H54 (cell line): ENCODE measurements at places on chromosomes 16 and 17.

- no peak for DNase-seq
These were observed 4.3 kb downstream of the ZFP1 start for GRCh38 chr16:75152635-75153034.

DNA sequence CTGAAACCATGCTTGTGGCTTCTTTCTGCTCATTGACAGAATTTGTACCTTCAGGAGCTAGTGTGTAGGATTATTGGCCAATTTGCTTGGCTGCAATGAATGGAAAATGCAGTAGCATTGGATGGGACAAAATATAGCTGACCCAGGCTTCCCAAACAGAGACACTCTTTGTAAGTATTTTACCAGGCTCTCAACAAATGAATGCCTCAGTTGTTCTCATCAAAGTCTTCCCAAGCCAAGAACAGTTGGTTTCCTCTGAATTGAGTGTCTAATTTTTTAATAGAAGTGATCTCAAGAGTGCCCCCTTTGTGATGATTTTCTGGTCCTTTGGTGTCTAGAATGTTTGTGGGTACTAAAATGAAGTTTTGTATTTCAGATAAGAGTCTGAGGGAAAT lies 140.9 kb downstream of the SHISA9 start:
- no peak for DNase-seq

DNA sequence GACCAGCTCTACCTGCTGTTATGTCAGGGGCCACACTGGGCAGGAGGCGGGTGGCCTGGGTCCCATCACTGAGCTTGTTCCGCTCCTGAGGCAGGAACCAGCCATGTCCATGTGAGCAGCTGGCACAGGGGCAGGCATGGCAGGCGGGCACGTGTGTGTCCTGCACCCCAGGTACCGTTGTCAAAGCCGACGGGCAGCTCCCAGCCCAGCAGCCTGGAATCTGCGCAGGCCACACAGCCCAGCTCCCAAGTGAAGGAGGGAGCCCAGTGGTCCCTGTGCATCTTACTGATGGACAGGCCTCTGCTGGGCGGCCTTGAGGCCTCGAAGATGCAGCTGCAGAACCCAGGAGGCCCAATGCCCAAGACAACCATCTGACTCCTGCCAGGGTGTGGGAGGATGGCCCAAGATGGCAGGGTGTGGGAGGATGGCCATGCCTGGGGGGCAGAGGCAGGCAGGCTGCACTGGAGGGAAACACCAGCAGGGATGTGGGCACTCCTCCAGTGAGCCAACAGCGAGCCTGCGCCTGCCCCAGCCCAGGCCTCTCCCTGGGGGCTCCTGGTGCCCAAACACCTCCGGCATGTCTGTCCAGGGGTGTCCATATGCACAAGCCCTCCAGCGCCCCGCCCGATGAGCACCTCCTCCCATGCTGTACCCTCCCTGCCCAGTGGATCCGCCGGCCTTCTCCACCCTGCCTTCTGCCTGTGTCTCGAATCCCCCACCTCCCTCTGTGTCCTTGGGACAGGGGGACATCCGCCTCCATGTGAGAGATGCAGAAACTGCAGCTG lies 12.8 kb downstream of the FAM83G start:
- DNase-seq, result no peak

DNA sequence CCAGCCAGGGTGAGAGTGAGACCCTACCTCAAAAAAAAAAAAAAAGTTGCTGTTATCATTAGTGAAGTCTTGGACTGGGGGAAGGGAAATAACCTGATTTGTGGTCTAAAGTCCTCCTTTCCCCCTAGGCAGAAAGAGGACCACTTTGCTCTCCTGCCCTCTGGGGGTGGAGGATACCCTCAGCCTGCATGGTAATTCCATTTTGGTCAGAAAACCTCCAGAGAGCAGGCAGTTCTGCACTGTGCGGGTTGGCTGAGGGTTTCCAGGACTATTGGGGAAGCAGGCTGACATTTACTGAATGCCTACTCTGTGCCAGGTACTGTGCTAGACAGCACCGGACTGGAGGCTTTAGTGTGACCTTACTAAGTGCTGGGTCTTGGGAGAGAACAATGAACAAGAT lies 2.6 kb downstream of the ADAP2 start:
- DNase-seq, result no peak

DNA sequence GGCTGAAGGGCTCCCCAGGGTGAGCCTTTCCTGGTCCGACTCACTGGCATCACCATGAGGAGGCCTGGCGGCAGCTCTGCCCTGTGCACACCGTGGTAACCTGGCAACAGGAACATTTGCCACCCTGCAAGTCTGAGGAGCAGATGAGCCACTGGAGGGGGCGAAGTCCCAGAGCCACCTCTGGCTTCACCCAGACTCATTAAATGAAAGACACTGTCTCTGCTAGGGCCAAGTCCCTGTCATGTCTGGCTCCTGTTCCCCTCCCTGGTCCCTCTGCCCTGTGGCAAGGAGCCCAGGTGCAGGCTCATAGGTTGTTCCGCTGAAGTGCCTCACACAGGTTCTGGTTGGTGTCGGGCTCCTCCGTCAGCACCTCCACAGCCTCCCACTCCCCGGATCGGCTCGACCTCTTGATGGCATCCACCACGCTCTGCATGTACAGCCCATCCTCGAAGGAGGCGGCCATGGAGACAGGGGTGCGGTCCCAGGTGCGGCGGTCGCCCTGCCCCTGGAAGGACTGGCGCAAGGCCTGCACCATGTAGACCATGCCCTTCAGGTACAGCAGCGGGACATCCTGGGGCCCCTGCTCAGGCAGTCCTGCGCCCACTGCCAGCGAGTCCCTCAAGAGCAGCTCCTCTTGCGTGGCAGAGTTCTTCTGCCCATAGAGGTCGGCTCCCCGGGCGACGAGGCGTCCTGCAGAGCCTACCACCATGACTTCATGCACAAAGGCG lies 8.4 kb downstream of the C16orf86 start:
- DNase-seq, result peak; percentile 26

- no peak for DNase-seq
These were observed 557 bp upstream of the LUC7L start for GRCh38 chr16:229731-230281.

- no peak for DNase-seq
These were observed 55.7 kb upstream of the CNEP1R1 start for GRCh38 chr16:49969091-49970030.

GRCh38 chr17:81035521-81036196 lies 708 bp downstream of the BAIAP2 start:
- DNase-seq, result no peak

DNA sequence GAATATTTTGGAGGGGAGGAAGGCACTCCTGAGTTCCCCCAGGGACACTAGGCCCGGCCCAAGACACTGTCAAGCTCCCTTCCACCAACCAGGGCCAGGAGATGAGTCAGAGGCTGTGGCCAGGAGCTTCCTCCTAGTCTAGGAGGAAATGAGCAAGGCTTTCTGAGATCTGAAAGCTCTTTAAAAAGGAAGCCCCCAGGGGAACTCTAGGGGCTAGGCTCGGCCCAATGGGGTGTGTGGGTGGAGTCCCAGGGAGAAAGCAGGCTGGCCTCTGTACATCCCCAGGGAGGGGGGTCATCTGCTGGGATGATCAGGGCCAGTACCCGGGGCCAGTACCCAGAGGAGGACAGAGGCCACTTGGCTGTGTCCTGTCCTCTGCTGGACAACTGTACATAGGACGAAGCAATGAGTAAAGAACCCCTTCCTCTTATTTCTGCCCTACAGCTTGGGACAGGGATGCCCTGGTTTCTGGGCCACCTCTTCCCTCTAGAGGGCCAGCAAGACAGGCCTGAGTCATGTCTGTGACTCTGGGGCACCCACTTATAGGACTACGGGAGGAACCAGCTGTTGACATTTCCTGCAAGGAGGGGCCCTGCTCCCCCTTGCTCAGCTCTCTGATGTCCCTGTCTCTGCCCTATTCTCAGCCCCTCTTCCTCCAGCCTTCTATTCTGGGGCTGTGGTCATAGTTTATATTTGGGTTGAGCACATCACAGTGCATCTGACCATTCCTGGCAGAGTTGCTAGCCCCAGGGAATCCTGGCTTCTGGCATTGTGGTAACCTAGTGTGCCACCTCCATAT lies 2.7 kb downstream of the FHOD1 start:
- peak; percentile 78 for DNase-seq

DNA sequence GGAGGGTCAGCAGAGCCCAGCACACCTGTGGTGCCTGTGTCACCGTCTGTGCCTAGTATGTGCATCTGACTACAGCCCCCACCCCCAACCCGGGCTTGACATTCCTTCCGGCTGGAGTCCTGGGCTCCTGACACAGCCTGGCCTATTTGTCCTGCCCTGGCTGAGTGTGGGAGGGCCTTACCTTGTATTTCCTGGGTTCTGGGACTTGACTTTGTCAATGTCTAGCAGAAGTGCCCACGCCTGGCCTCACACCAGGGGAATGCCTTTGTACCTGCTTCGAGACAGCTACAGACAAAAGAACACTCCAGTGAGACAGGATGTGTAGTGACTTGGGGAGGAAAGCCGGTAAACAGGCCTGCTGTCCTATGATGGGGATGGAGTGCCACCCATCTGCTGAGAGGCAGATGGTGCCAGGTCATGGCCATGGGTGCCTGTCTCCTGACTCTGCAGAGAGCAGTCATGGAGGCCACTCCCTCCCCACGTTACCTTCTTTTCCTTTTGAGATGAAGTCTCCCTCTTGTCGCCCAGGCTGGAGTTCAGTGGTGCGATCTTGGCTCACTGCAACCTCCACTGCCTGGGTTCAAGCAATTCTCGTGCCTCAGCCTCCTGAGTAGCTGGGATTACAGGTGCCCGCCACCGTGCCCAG lies 42.8 kb downstream of the TNFRSF13B start:
- DNase-seq, result no peak

- DNase-seq, result peak; percentile 50
These were observed 59.0 kb downstream of the TANGO6 start for GRCh38 chr16:68902003-68902968.

GRCh38 chr16:51154271-51155171 lies 3.5 kb upstream of the SALL1 start:
- DNase-seq, result no peak

DNA sequence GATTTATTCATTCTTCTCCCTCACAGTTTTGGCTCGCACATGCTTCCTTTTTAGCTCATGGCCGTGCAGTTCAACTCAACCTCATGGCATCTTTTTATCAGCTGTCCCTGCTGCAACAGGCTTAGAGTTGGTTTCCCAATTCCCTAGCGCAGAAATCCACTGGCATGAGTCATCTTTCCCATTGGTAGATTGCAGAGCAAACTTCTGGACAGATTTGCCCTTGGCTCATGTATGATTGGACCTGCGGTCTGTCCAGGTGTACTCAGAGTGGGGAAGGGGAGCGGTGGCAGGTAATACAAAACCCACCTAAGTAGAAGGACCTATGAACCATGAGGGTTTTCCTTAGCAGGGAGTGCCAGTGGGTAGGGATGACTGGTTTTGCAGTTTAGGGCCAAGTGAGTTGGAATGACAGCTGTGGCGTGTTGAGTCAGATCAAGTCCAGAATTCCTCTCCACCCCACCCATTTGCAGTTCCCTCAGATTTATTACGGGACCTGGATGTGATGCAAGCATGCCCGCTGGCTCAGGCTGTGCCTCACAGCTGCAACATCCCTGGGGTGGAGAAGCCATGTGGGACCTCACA lies 584.7 kb downstream of the WWOX start:
- DNase-seq, result peak; percentile 63

- DNase-seq, result no peak
These were observed 3.1 kb downstream of the GLG1 start for GRCh38 chr16:74603848-74604247.
